ENCODE measurements at places on chromosomes 2 and 18.

DNA sequence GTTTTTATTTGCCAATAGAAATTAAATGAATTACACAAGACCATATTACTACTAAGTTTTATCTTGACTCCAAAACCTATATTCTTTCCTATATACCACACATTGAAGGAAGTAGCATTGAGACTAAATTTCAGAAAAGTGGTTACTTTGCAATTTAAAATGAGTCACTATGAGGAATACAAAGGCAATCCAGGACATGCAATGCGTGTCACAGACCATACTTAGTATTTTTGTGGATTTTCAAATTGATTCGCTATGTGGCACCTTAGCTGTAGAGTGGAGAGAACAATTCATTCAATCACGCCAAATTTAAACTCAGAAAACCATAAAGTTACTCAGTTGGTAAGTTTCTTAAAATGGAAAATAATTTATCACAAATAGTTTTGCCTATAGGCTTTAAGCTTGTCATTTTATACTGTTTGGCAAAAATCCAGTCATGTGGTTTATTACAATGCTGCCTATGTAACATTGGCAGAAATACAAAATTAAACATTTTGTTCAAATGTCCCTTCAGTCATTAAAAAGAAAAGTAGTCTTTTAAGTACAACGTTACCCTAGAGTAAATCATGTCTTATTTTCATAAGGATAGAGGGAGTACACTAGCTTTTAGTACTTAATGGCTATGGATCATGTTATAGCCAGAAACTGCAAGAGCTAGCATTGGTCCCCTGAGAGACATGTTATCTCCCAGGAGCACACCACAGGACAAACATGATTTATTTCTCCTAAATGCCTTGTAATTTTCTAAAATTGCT, 222.8 kb upstream of the CDH7 start:
- no peak for DNase-seq

- no peak for DNase-seq
Measured at GRCh38 chr2:61016392-61017002, 1.0 kb upstream of the PEX13 start.

DNA sequence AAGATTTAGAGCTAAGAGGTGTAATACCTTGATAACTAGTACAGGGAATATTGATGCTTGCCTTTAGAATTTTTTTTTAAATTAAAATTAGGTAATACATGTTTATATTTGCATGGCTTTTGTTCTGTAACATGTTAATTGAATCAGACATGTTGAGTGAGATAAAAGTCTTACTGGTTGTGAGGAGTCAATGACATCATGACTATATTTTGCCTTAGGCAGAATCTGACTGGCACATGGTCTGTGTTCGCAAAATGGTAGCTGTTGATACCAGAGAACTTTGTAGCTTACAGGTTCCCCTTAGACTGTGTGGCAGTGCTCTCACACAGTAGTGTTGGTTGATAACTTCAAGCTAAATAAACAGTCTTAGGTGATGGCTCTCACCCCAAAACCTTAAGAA, 199.7 kb downstream of the PTPRM start:
- no peak for DNase-seq

DNA sequence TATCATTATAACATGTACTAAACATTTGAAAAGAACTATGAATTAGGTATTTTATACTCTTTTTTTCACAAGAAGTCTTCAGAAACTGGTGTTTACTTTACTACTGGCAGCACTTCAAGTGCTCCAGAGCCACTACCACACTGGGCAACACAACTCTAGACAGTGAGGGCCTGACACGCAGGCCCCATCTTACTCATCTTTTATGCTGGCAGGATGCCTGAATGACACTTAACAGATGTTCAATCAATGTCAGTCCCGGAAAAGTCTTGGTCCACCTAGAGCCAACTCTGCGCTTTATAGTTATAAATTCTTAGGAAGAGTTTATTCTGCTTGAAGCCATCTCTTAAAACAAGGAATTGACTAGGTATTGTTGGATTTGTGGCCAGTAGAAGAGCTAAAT, 8.7 kb upstream of the WIPF1 start:
- peak; percentile 82 for DNase-seq

DNA sequence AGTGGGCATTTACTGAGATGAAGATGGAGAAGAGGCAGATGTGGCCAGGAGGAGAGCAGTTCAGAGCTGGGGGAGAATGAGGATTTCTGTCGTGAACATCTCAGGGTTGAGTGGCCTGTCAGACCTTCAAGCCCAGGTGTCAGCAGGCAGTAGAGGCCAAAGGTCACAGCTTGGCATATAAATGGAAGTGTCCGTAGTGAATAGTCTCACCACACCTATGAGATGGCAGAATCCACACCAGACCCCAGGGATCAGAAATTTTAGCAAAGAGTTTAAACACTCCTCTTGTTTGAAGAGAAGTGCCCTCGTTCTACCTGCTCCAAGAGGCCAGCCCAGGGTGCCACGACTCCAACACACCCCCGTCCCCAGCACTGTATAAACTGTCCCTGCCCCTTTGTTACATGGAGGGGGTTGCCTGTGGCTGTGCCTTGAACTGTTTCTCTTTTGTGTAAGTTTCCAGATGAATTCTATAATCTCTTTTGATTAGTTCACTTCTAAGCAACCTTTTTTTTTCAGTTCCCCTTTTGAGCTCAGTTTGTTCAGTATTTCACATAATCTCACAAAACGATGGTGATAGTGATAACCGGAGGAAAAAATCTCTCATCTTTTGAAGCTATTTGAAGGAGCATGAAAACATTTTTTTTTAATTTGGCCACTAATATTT, 69.0 kb upstream of the TTC39C start:
- DNase-seq: no peak

GRCh38 chr2:241062389-241063092, 39.5 kb downstream of the MTERF4 start:
- DNase-seq: no peak

GRCh38 chr2:75602724-75603342, 42.1 kb upstream of the EVA1A start:
- DNase-seq: peak; percentile 59

DNA sequence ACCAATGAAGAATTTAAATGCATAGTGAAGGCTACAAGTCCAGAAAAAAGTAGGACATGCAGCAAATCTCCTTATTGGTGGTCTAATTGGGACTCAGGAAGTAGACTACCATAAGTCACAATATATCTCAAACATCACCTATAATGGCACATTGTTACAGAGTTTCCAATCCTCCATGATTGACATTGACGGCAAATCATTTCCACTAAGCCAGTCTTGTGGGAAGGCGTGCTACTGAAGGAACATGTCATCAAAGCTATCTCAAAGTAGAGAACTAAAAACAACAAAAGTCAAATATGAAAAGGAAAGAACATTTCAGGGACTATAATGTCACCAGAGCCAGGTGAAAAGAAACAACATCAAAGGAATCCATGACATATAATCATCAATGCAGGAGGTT, 166.4 kb upstream of the PID1 start:
- DNase-seq: no peak

DNA sequence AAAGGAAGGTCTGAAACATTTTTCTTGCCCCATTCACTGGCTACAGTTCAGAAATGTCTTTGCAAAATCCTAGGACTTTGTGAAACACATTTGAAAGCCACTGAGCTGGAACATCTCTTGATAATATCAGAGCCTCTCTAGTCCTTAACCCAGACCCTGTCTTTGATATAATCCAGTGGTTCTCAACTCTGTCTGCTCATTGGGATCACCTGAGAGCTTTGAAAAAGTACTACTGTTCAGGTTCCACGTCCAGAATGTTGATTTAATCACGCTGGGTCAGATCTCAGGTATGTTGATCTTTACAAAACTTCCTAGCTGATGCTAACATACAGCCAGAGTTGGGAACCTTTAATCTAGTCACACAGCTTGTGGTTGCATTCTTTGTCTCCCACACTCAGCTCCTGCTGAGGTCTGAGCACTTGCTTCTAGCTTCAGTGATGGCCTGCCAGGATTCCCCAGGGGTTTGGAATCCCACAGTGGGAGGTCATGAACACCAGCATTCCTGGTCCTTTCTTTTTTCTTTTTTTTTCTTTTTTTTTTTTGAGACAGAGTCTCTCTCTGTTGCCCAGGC, 262.7 kb downstream of the SETBP1 start:
- no peak for DNase-seq

DNA sequence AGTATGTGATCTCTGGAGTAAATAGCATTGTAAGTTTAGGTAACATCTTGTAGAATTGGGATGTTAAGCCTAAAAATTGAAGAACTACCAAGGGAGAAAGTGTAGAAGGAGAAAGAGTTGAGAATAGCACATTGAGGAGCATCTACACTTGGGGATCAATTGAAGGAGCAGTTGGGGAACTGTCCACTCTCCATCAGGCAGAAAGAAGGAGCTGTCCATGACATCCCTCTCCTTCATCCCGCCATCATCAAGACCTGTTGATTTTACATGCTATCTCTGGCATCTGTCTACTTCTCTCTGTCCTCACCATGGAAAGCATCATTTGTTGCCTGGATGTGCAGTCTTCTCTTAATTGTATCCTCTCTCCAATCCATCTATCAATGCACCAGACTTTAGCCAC, 87.8 kb downstream of the CCDC141 start:
- DNase-seq: no peak

DNA sequence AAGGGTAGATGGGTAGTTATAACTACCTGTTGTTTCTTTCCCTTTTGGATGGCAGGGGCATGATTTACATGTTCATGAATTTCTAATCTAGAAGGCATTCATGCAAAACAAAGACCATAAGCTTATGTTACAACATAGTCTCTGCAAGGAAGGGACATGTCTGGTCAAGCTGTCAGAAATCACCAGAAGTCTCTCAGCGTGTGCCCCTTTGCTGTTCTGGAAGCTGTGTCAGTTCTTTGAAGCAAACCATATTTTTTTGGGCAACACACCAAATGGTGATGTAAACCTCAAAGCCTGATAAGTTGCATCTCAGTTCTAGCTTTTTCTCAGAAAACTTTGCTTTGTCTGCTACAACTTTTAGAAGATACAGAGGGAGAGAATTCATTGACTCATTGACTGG, 173.5 kb upstream of the CTAGE1 start:
- DNase-seq: peak; percentile 46

GRCh38 chr18:68783506-68783905, 14.4 kb upstream of the CCDC102B start:
- no peak for DNase-seq

GRCh38 chr2:9162841-9163240, 43.8 kb upstream of the ASAP2 start:
- DNase-seq: no peak

DNA sequence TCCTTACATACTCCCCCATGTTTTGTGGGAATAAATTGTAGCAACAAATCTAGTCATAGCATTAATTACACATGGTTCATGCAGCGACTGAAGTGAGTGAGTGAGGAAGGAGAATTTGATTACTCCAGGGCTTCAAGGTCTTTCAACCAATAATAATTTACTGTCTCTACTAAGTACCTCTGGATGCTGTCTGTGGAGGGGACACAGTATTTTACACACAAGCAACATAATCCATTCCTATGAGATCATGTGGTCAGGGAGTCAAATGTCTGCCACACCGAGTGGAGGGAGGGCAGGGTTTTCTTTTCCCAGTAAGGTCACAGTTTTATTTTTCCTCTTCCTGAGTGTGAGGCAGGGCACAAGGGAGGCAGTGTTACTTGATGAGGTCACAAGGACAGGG, 334.7 kb upstream of the CELF4 start:
- DNase-seq: no peak

DNA sequence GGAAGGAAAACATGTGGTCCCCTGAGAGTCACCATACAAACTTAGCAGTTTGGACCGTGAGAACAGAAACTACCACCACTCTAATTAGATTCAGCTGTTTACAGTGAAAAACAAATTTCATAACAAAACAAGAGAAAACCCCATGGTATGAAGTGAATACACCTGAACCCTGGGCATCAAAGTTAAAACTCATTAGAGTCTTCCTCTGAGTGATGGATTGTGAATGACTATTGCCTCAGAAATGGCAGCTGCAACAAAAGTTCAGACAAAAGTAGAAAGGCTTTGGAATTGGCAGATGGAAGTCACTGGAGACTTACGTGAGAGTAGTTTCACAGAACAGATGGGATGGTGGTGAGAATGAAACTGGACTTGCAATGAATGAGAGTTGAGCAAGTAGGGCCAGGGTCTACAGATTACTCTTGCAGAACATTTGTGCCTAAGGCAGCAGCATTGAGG, 98.0 kb downstream of the AAK1 start:
- no peak for DNase-seq

GRCh38 chr2:101830555-101830954, 133.0 kb downstream of the MAP4K4 start:
- DNase-seq: peak; percentile 59

- DNase-seq: no peak
Measured at GRCh38 chr2:158783923-158784322, 11.2 kb upstream of the DAPL1 start.

DNA sequence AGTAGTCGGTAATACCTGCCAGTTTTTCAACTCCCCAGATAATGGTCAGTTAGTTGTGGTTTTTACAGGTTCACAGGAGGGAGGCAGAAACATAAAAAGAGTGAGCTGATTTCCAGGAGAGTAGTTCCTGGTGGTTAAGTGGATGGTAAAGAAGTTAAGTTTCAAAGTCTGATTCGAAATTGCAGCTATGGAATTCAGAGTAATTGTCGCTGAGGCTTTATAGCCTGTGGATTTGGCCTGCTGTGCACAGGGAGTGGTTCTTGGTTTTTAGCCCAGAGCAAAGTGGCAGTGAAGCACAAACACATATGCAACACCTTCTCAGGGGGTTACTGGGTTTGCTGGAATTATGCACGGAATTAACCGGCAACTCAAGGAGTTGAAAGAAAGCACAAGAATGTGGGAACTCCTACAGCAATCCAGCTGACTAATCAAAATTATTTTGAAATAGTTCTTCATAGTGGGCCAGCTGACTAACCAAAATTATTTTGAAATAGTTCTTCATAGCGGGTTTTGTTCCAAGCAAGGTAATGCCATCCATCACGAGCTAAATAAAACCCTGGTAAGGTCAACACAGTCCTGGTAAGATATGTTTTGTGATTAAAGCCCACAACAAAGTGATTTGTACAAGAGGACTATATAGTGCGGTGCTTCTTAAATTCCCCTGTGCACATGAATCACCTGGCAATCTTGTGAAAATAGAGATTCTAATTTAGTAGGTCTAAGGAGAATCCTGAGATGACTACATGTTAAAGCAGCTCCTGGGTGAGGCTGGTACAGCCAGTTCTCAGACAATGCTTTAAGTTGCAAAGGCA, 94.4 kb downstream of the SGPP2 start:
- DNase-seq: peak; percentile 25

GRCh38 chr2:217993138-217993537, 9.7 kb downstream of the TNS1 start:
- DNase-seq: no peak

- DNase-seq: no peak
Measured at GRCh38 chr2:215465256-215465655, 29.4 kb upstream of the FN1 start.
